ENCODE measurements at places on chromosomes 6 and 20.

DNA sequence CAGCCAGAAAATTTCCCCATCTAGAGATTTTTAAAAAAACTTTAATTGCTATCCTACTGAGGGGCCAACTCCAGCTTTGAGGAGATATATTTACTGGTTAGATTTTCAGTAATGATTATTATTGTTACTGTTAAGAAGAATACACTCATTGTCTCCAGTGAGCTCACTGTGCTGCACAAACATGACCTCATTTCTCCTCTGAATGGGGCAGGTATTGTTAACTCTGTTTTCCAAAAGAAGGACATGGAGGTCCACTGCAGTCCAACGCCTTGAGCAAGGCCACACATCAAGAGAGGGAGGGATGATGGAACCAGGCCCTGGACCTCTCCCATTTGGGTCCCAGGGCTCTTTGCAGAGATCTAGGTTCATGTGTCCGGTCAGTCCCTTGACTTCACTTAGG, 13.9 kb upstream of the SCUBE3 start:
- DNase-seq = no peak

DNA sequence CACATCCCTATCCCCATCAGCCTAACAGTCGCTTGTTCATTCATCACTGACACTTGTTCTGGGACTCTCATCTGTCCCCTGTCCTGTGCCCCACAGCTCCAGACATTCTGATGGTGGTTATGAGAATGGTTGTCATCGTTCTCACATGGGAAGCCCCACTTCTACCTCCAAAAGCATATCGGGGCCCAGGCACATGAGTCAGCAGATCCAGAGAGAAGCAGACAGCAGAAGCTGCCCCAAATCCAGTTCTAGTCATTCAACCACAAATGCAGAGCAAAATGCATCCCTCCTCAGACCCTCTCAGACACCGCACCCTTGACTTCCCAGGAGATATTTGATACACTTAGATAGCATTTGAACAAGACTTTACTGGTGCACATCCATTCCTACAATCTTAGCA, 106.0 kb downstream of the FOXF2 start:
- DNase-seq = no peak

DNA sequence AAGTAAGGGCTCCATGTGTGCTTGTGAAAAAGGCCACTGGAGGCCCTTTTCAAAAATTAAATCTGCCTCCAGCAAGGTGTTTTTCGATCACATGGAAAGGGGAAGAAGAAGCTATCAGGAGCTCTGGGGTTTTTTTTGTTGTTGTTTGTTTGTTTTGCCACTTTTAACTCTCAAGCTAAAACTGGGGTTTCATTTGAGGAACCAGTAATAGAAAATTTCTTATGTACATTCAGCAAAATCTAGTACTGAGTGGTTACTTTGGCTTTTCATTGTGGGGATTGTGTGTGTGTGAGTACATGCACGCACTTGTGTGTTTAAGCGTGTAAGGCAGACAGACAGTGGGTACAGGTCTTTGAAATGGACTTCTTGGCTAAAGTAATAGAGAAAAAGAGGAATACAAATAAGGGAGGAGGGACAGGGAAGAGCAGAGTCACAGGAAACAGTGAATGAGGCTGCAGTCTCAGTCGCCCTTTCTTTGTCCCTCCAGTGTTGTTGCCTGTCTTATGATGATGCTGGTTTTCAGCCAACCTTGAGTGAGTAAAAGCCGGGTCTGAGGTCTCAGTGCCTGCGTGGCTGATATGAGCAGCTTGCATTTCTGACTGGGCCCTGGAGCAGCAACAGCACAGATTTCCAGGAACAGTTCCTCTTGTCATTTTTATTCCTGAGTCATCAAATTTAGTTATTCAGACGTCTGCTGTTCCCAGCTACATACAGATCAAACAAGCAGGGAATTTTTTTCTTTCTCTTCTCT, 26.2 kb downstream of the SLC16A10 start:
- DNase-seq = no peak

DNA sequence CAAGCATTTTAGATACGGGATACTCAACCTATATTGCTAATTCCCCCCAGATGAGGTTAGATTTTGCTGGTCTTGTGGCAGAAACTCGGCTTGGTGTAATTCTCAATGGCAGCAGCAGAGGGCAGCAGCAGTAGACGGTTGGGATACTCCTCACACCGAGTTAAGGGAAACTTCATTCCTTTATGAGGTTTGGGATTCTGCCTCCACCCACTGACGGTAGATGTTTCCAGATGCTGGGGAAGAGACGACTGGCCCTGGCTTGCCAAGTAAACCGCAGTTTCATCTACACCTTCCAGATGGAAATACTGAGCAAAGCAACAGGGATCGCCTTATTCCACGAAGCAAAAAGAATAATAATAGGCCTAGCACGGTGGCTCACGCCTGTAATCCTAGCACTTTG, 8.2 kb upstream of the TBC1D7 start:
- DNase-seq = peak; percentile 21

- DNase-seq = no peak
Measured at GRCh38 chr6:155708100-155708499, 252.5 kb upstream of the NOX3 start.

DNA sequence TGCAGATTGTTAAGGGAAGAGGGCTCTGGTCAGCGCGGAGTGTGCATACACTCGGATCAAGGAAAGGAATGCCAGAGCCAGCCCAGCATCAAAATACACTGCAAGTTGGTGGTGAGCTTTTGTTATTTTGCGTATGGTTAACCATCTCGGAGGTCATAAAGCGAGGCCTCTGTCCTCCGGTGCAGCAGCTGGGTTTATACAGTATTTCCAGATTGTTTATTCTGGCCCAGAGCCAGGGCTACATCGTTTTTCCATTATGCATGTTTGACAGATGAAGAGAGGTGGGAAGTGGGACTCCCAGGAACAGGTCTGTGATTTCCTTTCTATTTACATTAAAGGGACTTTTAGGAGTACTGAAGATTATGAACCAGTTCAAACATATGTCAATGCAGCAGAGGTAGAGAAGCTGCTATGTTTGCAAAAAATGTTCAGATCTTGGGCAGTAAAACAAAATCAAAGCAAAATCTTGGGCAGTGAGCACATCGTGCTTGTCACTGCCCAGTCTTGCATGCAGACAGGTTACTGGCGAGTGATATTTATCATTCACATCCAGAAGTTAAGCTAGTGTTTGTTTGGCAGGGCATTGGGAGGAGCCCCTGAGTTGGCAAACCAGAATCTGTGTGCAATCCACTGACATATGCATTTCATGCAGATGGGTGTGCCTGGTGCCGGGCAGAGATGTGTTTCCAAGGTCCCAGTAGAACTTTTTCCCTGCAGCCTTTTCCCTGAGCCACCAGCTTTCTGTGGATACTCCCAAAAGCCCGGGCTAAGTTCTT, 256.3 kb upstream of the TAB2 start:
- DNase-seq = no peak

DNA sequence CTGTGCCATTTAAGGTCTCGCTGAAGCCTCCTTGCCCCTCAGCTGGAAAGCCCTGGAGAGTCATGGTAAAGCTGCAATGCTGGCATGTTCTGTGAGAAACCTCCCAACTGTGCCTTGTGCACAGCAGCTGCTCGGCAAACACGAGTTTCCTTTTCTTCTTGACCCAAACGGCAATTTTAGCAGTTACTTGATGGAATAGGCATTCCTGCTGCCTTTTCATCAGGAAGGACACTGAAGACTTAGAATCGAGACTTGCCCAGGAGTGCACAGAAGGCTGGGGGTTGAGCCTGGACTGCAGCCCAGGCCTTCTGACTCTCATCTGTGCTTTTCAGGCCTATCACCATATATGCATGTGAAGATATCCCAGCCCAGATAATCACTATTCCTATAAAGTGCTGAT, 28.7 kb upstream of the CLDN20 start:
- no peak for DNase-seq

GRCh38 chr6:109485266-109485935, 2.4 kb upstream of the ZBTB24 start:
- no peak for DNase-seq

GRCh38 chr20:13778827-13779226, 5.9 kb downstream of the ESF1 start:
- no peak for DNase-seq

DNA sequence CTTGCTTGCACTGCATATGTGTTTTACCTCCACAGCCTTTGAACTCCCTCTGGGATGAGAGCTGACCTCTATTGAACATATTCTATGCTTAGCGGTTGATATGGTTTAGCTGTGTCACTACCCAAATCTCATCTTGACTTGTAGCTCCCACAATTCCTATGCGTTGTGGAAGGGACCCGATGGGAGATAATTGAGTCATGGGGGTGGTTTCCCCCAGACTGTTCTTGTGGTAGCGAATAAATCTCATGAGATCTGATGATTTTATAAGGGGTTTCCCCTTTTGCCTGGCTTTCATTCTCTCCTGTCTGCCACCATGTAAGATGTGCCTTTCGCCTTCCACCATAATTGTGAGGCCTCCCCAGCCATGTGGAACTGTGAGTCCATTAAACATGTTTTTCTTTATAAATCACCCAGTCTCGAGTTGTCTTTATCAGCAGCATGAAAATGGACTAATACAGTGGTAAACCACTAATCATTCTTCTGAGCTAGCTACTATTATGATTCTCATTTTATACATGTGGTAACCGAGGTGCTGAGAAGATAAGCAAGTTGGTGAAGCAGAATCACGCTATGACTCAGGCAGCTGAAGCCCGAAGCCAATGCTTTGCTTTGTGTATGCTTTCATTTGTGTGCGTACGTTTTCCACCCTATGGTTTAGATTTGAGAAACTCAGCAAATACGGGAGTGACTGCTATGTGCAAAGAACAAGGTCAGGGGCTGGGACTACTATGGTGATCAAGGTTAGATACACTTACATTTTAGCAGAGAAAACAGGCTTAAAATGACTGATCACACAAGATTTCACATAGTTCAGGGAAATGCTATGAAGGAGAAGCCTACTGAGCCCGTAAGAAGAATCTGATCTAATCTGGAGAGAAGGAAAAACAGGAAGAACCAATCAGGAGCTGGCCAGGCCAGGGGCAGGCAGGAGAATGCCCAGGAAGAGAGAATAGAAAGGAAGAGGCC, 363.5 kb downstream of the ESR1 start:
- no peak for DNase-seq

GRCh38 chr6:100138346-100139022, 144.5 kb upstream of the MCHR2 start:
- DNase-seq = no peak

DNA sequence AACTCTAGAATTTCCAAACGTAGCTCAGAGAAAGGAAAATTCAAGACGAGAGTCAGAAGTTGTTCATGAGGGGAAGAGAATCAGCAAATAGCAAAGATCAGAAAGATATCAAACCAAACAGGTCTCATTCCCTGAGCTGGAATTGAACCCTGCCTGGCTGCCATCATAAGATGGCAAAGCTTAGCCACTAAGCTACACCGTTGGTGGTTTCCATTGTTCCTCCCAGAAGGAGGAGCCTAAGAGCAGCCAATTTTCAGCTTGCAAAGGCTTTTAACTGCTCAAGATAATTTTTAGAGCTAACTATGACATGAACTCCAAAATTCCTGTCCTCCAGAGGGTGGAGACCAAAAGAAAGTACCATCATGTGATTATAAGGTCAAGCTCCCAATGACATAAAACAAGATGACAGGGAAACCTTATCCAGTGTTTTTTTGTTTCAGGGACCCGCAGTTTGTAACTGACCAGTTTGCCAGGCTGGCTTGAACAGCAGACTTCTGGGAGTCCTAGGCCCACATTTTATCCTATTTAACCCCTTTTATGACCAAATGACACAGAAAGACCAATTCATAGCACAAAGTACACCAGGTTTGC, 55.9 kb downstream of the COL11A2 start:
- no peak for DNase-seq

GRCh38 chr20:16057651-16058050, 515.6 kb downstream of the KIF16B start:
- DNase-seq = no peak

- DNase-seq = no peak
Measured at GRCh38 chr6:109305028-109305427, 77.2 kb downstream of the CD164 start.

GRCh38 chr20:40073535-40074111, 615.4 kb downstream of the MAFB start:
- no peak for DNase-seq

DNA sequence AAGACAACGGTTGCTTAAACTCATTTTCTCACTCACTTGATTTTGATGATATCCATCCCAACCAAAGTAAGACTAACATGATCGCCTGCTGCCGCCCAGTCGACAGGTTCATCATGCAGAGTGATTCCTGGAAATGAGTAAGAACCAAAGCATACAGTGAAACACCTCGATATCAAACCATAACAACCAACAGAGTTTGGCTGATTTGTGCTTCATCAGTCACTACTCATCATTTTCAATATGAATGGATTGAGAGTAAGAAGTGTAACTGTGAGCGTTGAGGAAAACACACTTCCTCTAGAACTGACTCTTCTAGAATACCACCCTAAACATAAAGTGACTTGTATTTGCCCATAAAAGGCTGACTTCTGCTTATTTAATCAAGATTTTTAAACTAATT, 29.2 kb upstream of the ALDH8A1 start:
- DNase-seq = no peak

DNA sequence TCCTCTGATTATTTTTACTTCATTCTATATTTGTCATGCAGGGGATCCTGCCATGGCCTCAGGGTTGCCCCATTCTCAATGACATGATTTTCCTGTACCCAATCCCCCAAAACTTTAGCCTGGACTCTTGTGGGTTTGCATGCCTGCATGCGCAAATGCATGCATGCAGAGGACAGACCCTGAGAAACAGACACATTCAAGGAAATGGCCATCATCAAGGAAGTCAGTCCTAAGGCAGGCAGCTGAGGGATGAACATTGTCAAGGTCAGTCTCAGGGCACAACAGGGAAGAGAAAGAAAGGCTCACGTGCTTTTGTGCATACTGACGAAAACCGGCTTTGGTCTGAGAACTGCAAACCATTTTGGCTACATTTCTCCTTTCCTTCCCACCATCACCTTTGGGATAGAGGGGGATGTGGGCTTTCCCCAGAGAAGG, 13.1 kb downstream of the NEDD9 start:
- no peak for DNase-seq

DNA sequence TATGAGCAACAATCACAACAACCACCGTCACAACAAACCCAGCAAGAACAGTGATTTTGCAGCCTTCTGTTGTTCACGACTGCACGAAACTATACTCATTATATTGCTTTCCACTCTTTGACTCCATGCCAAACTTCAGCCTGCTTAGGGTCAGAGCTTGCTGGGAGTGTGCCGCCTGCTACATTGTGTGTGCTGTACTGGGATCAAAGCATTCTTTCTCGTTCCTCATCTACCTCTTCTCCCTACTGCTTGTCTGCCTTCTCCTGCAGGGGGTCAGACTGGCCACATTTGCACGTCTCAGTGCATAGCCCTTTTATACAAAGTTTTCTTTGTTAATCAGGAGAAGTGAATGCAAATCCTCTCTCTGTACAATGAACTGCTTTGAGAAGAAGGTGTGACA, 401.6 kb upstream of the CITED2 start:
- no peak for DNase-seq

Data from stimulated activated CD8-positive, alpha-beta memory T cell treated with anti-CD3 and anti-CD28 coated beads, Interleukin-4, amount 100 ng/mL, for 4 hours (primary cell).